ENCODE measurements at places on chromosomes 12 and 14.

GRCh38 chr14:71408362-71409030 is 501.2 kb downstream of the PCNX1 start:
- DNase-seq: no peak

DNA sequence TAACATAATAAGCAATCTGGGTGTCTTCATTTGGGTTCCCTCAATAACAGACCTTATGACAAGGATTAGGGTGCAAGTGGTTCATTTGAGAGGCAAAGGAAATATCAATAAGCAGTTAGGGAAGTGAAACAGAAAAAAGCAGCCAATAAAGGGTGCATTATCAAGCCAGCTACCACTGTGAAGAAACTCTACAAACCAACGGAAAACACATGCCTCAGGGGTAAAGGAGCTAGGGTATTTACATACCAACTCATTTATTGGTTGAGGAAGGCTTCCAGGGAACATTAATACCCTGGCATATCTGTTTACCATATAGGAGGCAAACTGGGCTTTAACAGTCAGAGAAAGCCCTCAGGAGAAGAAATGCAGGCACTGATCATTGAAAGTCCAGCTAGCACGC is 22.7 kb upstream of the IFNG-AS1 start:
- DNase-seq: no peak

DNA sequence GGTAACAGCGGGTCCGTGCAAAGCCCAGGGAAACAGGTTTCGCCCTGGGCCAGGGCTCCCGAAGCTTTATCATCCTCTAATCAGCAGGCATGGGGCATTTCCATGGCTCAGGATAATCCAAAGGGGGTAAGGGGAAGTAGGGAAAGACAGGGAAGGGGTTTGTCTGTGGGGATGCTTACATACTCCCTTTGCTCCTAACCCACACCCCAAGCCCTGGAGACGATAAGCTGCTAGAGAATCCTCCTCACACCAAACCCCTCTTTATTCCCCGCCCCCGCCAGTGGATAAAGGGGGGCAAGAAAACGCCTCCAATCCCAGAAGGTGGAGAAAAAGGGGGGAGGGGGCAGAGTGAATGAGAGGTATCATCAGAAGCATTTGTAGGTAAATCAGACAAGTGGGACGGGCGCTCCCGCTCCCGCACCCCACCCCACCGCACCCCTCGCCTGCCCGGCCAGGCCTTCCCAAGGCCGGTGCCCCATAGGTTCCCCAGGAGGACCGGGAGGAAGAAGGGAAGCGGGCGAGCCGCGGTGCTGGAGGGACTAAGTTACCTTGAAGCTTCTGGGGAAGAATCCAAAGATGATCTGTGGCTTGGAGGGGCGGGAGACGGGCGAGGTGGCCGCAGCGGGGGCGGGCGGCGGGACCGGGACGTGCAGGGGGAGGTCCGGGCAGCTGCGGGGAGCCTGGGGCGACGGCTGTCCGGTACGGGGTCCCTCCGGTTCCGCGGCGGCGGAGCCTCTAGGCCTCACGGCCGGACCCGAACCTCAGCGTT is 762 bp downstream of the PPP2R5E start:
- DNase-seq: no peak

DNA sequence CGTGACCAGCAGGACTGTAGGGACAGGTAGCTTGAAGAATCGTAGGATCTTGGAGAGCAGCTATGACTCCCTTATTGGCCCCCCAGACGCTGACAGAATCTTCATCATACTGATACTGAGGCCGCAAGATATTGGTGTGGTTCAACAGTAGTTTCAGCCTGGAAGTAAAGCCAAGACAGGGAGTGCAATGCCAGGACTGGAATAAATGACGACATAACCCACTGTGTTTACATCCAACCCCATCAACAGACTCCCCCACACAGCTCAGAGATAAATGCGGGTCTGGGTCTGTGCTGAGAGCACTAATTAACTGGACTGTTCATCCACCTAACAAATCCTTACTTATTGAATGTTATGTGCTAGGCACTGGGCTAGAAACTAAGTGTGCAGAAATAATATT is 16.6 kb downstream of the NOXRED1 start:
- DNase-seq: no peak

- DNase-seq: no peak
Observed at GRCh38 chr14:94314890-94315289, 8.2 kb downstream of the SERPINA6 start.

DNA sequence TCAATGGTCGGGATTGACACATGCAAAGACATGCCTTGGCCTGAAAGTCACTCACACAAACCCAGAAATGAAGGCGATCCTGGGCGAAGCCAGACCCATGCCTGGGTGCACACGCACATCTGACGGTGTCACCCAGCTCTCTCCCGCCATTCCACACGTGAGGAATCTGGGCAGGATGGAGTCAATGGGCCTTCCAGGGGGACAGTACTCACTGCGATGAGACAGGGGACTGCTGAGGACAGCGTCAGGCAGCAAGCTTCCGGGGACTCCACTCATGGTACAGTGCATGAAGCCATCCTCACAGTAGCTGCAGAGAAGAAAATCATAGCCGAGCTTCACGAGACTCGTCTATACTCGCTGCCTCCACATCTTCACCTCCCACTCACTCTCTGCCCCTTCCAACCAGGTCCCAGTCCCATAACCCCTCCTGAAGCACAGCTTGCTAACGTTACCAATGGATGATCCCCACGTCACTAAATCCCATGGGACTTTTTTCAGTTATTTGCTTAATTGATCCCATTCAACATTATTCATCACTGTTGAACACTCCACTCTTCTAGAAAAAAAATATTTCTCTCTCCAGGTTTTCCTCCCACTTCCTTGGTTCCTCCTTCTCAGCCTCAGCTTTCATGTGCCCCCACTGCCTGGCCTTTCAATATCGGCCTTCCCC is 77.8 kb downstream of the VWF start:
- no peak for DNase-seq
